ENCODE measurements at places on chromosomes 5 and 9.

DNA sequence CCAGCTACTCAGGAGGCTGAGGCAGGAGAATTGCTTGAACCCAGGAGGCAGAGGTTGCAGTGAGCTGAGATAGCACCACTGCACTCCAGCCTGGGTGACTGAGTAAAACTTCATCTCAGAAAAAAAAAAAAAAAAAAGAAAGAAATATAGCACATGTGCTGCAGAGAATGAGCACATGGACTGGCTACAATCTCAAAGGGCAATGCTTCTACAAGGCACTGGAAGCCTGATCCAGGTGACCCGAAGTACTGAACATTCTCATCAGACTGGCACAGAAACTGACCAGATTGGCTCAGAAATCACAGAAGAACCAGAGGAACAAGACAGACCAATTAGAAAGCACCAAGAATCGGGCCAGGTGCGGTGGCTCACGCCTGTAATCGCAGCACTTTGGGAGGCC, 4.8 kb downstream of the DYNC2I2 start:
- DNase-seq = no peak

DNA sequence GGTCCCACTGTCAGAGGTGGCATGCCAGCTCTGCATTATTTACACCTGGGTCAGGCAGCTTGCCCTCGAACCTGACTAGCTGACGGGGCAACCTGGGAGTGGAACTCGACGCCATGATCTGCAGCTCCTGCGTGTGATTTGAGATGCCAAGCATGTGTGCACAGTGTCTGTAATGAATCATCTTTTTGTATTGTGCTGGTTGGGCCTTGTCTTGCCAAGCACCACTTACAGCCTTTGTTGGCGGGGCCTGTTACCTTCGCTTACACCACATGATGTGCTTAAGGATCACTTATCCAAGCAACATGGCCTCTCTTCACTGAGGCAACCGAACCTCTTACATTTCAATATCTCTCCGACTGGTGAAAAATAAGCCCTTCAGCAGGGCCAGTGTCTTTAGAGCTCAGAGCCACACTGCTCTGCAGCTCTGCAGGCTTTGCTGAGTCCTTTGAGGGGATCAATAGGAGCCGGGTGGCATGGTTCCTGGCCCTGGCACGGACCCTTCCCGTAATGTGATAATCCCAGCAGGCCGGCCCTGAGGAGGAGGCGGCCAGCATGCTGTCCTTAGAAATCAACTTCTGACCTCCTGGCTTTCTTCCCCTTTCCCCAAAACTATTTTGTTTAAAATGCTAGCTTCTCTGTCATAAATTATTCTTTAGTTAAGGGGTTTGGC, 297.7 kb upstream of the CD180 start:
- DNase-seq = no peak

- DNase-seq = no peak
Measured at GRCh38 chr9:5301544-5301943, 3.0 kb downstream of the RLN2 start.

- no peak for DNase-seq
Measured at GRCh38 chr5:81147886-81148571, 85.1 kb upstream of the CKMT2 start.

- no peak for DNase-seq
Measured at GRCh38 chr5:58300346-58300895, 159.5 kb downstream of the PLK2 start.

GRCh38 chr5:112733586-112733985, 4.1 kb upstream of the APC start:
- DNase-seq = no peak

DNA sequence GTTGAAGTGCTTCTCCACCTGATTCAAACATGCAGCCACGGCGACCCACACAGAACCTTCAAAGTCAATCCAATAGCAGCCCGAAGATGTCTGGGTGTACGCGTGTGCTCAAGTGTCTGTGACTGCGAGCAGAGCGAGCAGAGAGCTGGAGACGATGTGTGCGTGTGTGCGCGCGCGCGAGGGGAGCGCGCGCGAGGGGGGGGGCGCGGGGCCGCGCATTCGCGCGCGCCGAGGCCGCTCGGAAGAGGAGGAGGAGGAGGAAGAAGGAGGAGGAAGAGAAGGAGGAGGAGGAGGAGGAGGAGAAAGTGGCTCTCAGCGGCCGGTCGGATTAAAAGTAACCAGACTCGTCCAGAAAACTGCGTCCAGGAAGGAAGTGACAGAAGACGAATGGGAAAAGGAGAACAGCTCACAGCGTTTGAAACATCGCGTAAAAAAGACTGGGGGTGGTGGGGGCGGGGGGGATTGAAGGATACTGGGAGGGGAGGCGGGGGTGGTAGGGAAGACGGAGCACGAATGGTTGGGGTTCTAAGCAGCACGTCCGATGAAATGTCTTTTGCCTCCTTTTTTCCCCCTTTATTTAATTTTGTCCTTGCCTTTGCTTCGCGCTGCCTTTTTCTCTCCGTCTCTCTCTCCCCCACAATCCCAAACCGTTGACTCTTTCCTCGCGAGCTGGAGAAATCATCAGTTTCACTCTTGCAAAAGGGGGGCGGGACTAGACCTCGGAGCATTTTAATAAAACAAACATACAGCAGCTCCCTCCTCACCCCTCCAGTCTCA, at the start of gene MEF2C:
Gene MEF2C, minus strand, starts transcription at position 126 of the 777 bp plus-strand sequence. CDS start 59,396 bp downstream, outside the sequence.
- peak; percentile 91 for DNase-seq

GRCh38 chr5:32076699-32077695, 97.1 kb downstream of the GOLPH3 start:
- peak; percentile 51 for DNase-seq

DNA sequence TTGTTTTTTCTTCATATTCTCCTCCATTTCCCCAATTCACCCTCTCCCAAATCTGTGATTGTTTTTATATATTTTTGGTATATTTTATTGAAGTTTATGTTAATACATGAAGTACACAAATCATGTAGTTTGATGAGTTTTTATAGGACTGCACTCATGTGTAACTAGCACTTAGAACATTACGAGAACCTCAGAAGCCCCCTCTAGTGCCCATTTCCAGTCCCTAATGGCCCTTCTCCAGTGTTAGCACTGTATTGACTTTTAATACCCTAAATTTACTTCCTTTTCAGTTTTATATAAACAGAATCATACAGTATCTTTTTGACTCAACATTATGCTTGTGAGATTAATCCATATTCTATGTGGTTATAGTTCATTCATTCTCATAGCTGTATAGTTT, 18.5 kb upstream of the FKTN start:
- DNase-seq = no peak

- no peak for DNase-seq
Measured at GRCh38 chr5:154945695-154946301, 4.9 kb downstream of the MRPL22 start.

DNA sequence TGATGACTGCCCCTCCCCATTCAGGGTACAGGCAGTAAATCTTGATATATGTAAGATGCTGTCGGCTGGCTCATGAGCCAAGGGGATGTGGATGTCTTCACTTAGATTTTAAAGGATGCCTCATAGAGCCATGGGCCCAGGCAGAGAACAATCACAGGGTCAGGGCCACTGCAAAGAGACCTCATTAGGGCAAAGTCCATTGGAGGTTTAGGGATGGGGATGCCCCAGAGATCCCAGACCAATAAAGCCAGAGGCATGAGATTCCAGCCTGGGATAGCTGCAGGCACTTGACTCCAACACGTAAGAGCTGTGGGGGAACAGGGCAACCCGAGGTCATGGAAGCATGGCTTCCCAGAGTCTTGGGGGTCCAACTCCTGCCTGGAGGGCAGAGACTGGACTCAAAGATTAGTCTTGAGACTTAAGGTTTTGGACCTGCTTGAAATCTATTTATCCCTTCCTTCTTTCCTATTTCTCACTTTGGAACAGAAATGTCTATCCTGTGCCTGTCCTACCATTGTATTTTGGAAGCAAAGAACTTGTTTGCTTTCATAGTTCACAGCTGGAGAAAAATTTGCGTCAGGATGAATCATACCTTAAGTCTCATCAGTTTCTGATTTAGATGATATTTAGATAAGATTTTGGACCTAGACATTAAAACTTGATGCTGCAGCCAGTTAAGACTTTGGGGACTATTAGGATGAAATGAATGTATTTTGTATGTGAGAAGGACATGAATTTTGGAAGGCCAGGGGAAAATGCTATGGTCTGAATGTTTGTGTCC, 101.3 kb upstream of the ADRA1B start:
- no peak for DNase-seq

GRCh38 chr5:173729079-173729765, 112.8 kb upstream of the BOD1 start:
- DNase-seq = no peak

DNA sequence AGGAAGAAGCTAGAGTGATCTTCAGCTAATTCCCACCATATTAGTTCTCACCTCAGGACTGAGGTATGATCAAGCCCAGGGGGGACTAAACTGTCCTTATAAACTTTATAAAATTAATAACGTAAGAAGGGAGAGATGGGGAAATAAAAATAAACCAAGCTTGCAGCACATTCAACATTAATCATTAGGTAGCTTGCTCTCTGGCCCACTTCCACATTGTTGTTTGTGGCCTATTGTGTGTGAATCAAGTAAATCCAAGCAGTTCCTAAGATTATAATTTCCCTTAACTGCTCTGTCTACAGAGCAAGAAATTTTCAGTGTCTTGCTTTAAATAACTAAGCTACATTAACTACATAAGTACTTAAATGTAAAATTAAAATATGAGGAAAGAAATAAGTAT, 131.3 kb upstream of the ABCA1 start:
- no peak for DNase-seq

DNA sequence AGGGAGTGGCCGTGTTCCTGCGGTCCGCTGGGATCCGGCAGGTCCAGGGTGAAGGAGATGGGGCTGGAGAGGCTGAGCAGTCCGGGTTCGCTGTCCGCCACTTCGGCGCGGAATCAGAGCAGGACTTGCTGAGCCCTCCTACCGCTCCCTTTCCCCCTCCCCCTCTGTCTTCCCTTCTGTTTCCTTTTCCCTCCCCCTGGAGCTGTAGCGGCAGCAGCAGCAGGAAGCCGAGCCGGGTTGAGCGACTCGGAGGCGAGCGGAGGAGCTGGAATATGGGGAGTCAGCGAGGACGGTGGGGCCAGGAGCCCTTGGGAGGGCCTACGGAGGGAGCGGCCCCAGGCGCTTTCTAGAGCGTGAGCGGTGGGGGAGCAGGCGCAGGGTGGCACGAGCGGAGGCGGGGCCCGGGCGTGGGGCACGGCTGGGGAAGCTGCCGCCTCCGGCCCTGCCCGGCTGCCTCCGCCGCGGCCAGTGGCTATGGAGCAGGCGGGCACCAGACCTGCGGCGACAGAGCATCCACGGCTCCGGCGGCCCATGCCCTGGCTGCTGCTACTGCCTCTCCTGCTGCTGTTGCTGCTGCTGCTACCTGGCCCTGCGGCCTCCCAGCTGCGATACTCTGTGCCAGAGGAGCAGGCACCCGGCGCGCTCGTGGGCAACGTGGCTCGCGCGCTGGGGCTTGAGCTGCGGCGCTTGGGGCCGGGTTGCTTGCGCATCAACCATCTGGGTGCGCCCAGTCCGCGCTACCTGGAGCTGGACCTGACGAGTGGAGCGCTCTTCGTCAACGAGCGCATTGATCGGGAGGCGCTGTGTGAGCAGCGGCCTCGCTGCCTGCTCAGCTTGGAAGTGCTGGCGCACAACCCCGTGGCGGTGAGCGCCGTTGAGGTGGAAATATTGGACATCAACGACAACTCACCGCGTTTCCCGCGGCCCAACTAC, at the start of gene PCDHAC2:
Gene PCDHAC2, plus strand, starts transcription at position 184 of the 933 bp plus-strand sequence. Its CDS starts 291 bp downstream, at position 475.
- no peak for DNase-seq

GRCh38 chr9:18888290-18888689, 144.7 kb downstream of the SAXO1 start:
- DNase-seq = no peak

DNA sequence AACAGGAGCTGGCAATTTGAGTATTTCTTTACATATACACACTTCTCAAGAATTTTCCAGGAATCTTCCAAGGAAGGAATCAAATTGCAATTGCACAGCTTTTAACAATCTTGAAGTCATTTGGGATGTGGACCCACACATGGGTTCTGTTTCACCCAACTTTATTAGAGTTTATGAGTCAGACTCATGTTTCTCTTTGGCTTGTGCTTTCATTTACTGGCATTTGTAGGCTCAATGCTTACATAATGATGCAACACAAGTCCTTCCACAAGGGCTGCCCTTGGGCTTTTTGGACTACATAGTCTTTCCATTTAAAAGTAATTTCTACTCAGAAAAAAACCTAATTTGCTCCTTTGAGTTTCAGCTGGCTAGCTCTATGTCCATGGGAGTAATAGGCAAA, 4.6 kb upstream of the CDC37L1 start:
- DNase-seq = no peak

DNA sequence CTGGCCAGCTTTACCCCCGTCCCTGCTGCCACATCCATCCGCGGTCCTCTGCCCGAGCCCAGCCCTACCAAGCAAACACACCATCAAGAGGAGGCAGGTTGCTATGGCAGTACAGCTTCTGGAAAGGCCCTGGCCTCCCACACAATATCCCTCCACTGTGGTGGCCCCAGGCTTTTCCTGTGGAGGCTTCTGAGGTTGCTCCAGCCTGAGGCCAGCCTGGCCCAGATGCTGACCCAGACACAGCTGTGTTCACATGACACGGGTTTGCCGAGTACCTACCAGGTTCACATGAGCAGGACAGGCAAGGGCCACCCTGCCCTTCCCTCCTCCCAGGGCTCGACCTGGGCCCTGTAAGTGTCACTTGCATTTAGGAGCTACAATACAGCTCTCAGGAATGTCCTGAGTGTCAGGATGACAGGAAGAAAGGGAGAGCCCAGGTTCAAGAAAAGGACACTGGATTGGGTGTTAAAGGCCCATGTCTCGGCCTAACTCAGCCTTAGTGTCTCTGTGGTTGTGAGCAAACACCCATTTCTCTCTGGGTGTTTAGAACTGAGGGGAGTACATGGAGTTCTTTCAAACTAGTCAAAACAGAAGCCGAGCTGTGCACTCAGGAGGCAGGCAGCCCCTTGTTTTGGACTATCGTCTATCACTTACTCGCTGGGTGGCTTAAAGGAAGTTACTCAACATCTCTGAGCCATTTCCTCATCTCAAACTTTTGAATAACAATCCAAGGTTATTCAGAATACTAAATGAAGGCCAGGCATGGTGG, 40.2 kb downstream of the NAIF1 start:
- no peak for DNase-seq

GRCh38 chr5:169602535-169602934, 19.0 kb downstream of the SPDL1 start:
- no peak for DNase-seq

- no peak for DNase-seq
Measured at GRCh38 chr9:69171049-69171448, 3.0 kb upstream of the TJP2 start.

GRCh38 chr5:157870837-157871834, 12.2 kb upstream of the CLINT1 start:
- no peak for DNase-seq

- DNase-seq = no peak
Measured at GRCh38 chr9:127961613-127962155, 19.1 kb downstream of the EEIG1 start.

DNA sequence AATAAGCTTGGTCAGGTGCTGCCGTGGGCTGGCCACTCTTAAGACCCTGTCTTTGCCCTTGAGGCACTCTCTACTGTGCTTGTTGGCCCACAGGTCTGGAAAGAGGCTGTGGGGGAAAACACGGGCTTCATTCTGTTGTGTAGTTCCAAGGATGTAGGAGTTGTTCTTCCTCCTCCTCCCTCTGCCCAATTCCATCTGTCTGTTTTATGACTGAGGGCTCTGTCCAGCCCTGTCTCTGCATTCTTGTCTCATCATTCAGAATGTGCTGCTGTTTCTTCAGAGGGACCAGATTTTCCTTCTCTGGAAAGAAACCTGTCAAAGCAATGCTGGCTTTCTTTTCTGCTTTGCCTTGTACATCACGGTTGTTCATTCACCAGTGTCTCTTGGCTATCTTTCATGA, 84.1 kb downstream of the MAP1B start:
- no peak for DNase-seq

GRCh38 chr5:113213551-113214425, 221.0 kb downstream of the TSSK1B start:
- DNase-seq = peak; percentile 65

GRCh38 chr9:30977965-30978364, 1406.5 kb upstream of the ACO1 start:
- no peak for DNase-seq
